ENCODE measurements at places on chromosomes 1 and 21.
A peak's percentile ranks its signal among the peaks of the same experiment; 100 is the strongest.

GRCh38 chr1:208691012-208691411 lies 446.8 kb upstream of the PLXNA2 start:
- DNase-seq, result no peak

DNA sequence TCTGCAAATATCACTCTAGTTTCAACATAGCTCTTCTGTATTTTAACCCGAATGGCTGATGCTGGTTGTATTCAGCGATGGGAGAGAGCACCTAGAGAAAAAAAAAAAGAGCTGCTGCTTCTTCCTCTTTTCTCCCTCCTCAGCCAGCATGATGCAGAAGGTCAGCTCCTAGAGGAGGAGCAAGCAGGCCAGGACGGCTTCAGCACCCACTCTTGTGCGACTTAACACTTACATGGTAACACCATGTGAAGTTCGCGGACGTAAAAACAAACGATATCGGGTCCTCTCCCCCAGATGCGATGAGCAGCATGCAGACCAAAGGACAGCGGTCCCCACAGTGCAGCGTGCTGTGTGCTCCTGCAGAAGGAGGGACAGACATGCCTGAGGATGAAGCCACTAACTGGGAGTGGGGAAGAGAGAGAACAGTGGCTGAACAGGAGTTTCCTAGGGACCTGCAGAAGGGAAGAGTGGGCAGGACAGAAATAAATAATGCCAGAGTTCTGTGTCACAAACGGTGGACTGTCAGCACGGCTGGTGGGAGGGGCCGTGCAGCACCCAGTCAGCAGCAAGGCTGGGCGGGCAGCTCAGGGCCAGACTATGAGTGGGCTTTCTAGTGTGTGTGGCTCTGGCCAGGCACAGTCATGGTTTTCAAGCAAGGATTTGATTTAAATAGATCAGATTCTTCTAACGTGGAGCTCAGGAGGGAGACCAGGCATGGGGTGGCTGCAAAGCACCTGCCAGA lies 11.4 kb upstream of the B3GALT5 start:
- DNase-seq, result peak; percentile 3

GRCh38 chr1:116492358-116492811 lies 78.4 kb downstream of the CD58 start:
- peak; percentile 78 for DNase-seq

DNA sequence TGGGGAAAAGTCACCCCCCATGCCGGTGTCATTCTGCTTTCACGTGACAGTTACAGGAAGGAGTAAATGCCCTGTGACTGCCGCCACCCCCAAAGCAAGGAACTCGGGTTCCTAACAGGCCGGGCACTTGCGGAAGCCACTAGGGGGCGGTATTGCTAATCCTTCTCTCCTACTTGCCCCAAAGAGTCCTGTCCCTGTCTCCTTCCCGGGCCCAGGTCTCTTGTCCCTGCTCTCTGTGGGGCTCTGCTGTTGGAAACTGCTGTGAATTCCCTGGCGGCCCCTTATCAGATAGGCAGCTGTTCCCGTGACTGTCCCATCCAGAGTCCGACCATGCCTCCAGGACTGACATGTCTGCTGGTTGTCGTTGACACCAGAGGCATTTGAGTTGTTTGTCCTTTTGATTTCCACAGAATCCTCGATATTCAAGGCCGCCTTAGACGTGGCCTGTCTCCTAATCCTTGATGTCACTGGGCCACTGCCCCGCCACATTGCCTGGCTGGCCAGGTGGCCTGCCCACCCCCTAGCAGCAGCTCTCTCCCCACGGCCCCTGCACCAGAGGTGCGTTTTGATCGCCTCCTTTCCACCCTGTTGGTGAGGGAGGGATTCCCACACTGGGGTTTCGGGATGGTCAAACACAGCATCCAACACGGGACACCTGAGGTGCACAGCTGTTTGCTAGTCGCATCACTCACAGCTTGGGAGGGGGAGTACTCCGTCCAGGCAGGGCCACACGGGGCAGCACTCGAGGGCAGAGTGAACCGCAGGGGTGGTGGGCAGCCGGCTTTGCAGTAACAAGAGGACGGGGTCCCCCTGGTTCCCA lies 37.3 kb downstream of the CHAF1B start:
- DNase-seq, result peak; percentile 62

DNA sequence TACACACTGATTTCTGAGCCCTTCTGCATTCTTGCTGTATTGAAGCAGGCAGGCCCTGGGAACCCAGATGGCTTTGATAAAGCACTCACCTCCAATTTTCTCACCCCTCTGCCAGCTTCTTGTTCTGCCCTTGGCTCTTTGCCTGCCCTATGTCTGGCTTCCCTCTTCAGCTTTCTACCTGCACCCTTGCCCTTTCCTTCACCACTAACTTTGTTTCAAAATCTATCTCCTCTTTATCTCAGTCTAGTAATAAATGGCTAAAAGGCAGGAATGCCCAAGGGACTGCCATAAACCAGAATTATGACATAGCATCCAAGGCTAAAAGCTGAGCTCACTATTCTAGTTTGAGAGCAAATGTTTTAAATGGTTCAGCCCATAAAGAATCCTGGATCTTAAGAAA lies 178.7 kb downstream of the TNR start:
- no peak for DNase-seq

- no peak for DNase-seq
These were observed 85.7 kb downstream of the KCNN3 start for GRCh38 chr1:154784416-154784815.

DNA sequence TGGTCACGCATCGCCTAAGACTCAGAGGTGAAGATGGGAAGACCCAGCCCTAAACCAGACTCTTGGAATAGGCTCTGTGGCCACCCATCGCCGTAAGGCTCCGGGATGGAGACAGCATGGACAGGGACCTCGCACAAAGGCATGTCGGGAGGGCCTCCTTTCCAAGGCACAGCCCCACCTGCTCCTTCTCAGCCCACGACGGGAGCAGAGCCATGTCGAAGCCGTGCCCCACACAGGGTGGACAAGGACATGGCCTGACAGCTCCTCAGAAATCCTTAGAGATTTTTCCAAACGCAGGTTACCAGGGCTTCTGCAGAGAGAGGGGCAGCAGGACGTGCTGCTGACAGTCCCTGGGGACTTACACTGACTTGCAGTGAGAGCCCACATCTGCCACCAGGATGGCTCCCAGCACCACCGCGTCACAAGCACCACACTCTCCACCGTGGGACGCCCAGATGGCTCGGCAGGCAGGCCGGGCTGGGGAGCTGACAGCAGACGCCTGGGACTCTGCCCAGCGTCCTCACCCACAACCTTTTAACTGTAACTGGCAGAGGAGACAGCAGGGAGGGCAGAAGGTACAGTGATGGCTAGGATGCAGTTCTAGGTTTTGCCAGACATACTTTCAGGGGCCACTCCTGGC lies 12.0 kb downstream of the SSU72 start:
- DNase-seq, result no peak

DNA sequence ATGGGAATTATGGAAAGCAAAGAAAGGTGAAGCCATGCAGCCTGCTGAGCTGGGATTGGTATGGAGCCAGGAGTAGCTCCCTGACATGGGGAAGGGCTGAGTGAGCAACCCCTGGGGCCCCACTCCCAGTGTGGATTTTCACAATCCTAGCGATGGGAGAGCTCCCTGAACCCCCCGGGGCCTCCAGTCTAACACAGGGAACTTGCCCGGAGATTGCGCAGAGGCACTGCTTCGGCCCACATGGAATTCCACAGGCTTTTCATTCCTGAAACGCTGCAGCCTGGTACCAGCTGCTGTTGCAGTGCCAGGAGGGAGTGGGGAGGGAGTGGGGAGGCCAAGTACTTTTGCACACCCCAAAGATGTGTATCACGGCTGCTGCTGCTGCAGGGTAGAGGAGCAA lies 110.4 kb upstream of the C21orf91 start:
- no peak for DNase-seq

GRCh38 chr1:223456747-223457146 lies 63.5 kb downstream of the CCDC185 start:
- no peak for DNase-seq

DNA sequence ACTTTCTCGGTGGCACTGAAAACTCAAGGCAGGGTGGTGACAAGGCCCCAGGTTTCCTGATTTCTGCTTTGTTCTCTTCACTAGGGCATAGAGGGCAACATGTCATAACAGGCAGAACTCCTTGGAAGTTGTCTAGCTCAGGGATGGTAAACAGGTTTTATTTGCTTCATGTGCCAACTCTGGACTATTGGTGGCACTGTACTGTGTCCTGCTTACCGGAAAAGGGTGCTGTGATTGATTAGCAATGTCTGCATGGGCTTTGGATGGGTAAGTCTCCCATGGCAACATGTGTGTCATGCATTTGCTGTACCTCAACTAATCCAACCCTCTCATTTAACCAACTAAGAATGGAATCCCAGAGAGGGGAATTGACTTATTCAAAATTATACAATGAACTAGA lies 70.7 kb upstream of the USP24 start:
- no peak for DNase-seq

- DNase-seq, result no peak
These were observed 157.6 kb downstream of the EDEM3 start for GRCh38 chr1:184596950-184597645.

GRCh38 chr1:67723620-67724019 lies 38.6 kb downstream of the GADD45A start:
- DNase-seq, result peak; percentile 28

GRCh38 chr21:17813353-17813752 lies 5.8 kb downstream of the C21orf91 start:
- DNase-seq, result no peak

GRCh38 chr1:31579374-31579773 lies 3.1 kb downstream of the TINAGL1 start:
- DNase-seq, result peak; percentile 25

DNA sequence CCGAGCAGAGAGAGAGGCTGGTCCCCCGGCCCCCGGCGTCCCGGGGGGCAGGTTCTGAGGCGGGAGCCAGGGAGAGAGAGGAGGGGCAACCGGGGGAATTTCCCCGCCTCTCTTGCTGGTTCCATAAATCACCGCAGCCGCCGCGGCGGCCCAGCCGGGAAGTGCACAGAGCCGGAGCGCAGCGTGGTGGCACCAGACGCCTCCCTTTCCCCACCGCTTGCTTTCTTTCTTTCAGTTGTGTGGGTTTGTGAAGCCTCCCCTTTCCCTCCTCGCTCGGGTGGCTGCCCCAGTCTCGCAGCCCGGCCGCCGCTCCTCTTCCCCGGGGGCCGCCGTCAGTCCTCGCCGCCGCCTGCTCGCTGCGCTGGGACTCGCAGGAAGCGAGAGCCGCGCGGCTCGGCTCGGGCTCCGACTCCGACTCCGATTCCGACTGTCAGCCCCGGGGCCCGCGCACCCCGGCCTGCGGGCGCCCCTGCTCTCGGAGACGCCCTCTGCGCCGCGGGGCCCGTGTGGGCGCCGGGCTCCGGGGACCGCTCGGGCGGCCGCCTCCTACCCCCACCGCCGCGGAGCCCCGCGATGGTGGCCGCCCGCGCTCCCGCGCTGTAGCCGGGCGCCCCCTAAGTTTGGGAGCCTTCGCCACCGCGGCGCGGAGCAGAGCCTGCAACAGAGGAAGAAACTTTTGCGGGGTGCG lies at the start of gene CACHD1:
TSS of gene CACHD1 (plus strand) at position 153 of the 688 bp plus-strand sequence. CDS start 616 bp downstream, outside the sequence.
- DNase-seq, result peak; percentile 80

DNA sequence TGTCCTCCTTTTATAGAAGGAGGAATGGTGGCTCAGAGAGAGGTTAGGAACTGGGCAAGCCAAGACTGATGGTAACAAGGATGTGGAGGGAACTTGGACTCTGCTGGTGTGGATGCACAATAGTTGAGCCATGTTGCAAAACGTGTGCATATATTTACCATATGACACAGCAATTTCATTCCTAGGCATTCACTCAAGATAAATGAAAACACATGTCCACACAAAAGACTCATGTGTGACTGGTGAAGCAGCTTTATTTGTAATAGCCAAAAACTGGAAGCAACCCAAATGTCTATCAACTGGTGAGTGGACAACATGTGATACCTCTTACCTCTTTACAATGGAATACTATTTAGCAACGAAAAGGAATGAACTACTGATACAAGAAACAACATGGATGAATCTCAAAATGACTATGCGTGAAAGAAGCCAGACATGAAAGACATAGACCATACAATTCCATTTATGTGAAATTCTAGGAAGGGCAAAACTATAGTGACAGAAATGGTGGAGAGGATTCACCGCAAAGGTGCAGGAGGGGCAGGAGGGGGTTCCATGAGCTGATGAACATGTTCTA lies 36.2 kb downstream of the CAMK2N1 start:
- DNase-seq, result peak; percentile 83

All from fibroblast of upper back skin (primary cell).